ENCODE measurements at places on chromosomes 5 and 9.

- DNase-seq, result no peak
Measured at GRCh38 chr9:123687246-123687751, 242.6 kb downstream of the DENND1A start.

GRCh38 chr5:77249475-77249874 lies 39.0 kb downstream of the PDE8B start:
- DNase-seq, result no peak

- no peak for DNase-seq
Measured at GRCh38 chr5:135660826-135661575, 82.2 kb upstream of the CXCL14 start.

DNA sequence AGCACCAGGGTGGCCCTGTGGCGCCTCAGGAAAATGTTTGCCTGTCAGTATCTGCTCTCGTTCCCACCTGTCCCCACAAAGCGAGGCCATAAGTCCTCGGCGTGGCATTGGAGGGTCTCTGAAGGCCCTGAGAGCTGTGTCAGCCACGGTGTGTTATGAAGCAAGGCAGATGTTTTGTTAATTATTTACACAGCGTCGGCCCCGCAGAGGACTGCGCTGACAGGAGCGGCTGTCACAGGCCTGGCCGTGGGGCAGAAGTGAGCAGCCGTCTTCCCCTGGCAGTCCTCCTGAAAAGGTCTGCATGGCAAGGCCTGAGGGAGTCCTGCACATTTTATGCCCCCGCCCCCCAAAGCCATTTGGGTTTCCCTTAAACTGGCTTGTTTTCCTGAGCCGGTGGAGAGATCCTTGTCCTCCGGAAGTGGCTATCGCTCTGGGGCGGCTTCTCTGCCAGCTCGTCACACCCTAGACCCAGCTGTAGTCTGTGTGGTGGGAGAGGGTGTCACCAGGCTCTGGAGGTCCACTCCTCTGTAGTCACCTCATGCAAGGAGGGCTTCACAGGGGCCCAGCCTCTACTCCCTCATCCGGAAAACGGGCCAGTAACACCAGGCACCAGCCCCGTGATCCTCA lies 6.2 kb downstream of the NEK6 start:
- no peak for DNase-seq

DNA sequence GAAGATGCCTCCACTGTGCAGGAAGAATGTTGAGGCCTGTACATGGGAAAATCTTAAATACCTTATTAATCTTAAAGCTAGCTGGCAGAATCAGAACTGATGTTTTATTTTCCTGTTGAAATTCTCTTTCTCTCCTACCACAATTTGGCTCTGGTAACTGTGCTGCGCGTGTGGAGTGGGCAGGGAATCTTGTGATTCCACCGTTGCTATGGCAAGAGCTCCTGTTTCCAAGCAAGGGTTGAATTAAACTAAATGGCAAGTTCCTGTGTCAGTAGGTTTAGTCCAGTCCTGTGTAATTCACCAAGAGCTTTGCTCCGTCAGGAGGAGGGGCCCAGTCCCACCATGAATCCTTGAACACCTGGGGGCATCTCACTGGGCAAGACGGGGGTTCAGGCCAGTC lies 36.4 kb downstream of the NXNL2 start:
- no peak for DNase-seq

- no peak for DNase-seq
Measured at GRCh38 chr5:174409070-174409469, 315.3 kb upstream of the MSX2 start.

DNA sequence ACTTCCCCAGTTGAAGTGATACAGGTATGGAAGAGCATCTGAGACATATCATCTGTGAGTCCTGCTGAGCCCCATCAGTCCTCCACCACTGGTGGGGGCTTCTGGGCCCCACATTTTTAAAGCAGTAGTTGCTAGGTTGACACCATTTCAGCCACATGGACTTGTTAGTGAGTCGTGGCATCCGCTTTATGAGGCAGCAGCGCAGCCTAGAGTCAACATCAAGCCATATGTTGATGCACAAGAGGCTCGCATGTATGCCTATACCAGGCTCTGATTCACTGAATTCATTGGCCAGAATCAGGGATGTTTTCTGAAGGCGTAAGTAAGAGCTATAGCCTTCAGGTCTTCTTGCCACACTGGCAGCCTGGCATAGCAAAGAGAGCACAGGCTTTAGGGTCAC lies 26.8 kb downstream of the ZNF346 start:
- DNase-seq, result peak; percentile 28

GRCh38 chr5:64100203-64100602 lies 65.4 kb upstream of the RNF180 start:
- DNase-seq, result no peak

DNA sequence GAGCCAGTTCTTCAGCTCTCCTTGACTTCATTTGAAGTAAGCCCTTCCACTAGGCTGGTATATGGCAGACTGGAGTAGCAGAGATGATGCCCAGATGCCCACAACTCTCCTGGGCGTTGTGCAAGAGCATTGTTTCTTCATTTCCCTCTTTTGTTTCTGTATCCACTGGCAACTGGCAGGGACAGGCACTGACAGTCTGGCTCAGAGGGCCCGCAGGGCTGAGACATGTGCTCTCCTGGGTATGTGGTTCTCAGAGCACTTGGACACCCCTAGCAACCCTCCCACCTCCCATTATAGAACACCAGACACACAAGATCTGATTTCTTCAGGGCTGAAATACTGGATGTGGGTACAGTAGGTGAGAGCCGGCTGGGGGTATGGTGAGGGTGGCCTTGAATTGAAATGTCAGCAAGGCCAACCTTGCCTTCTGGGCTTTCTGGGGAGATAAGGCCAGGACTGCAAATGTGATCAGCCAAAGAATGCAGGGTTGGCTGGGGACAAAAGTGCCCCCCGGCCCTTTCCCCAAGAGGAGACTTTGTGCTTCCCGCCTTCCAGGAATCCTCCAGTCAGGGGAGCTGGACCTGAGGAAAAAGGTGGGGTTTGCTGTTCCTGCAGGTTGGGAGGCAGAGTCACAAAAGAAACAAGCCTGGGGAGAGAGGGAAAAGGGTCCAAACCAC lies 28.6 kb upstream of the CTNNA1 start:
- no peak for DNase-seq

GRCh38 chr9:78958892-78959291 lies 612.9 kb upstream of the TLE4 start:
- no peak for DNase-seq

DNA sequence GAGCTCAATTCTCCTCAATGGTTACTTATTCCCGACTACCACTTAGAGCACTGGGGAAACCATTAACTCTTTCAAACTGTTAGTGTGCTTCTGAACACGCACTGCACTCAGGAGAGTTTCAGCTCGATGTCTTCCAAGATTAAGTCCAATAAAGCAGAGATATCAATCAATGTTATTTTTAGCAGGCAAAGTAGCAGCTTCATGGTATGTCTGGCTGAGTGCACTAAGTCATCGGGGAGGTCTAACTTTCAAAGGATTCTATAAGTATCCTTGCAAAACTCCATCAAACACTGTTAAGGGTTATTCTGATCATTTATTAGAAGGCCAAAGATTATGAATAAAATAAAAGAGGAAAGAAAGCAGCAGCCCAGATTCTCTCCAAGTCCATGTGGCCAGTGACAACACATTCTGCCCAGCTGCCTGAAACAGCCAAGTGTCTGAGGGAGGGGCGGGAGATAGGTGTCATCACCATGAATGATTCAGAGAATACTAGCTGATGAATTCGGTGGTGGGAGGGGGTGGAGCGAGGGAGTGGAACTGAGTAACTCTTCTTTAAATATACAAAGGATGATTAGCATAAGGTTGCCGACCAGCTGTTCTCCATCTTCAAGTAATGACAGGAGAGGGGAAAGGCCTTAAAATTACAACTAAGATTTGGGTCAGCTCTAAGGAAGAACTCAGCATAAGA lies 21.3 kb downstream of the NREP start:
- DNase-seq, result peak; percentile 23

DNA sequence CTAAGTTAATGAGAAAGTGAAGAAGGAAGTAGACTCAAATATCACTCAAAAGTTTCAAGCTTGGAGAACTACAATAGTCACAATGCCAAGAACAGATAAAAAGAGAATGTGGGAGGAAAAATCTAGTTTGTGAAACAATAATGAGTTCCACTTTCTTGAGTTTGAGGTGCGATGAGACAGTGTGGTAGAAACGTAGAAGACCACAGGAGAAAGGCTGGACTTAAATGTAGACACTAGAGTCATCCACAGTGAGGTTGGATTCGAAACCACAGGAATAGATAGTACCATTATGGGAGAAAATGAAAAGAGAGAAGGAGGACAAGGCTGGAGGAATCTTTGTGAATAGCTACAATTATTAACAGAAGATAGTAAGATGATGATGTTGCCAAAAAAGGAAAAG lies 141.1 kb upstream of the LRRTM2 start:
- no peak for DNase-seq

GRCh38 chr9:899440-900184 lies 58.1 kb downstream of the DMRT1 start:
- DNase-seq, result no peak

DNA sequence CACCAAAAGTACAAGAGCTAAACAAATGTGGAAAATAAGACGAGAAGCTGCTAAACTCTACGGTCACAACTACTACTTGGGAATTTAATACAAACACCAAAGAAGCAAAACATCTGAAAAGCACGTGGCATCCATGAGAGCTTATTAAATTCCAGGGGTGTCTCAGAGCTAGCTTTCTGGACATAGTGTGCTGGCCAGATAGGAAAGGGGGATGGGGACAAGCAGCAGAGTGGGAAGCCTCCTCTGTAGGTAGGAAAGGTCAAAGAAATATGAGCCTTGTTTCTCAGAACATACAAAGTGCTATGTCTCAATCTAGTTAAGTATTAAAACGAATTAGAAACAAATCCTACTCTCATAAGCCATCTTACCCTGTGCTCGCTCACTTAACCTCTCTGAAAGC lies 51.3 kb upstream of the GOLPH3 start:
- DNase-seq, result no peak

DNA sequence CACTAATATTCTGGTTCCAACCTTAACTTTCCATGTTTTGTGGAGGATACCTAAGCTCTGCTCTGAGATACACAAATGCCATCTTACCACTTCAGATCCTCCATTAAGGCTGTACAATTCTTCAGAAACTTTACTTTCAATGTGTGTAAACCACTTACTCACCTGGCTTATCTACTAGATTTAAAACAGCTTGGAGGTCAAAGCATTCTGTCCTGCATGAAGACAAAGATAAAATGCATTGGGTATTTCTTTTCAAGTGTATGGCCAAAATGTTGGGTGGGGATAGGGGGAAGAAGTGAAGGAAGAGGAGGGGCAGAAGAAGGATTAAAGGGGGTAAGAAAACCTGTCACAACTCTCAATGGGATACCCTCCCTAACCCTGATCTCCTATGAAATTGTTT lies 939 bp downstream of the GOLGA1 start:
- DNase-seq, result peak; percentile 69

GRCh38 chr5:129171194-129171944 lies 76.8 kb downstream of the ISOC1 start:
- no peak for DNase-seq

GRCh38 chr9:72006501-72006900 lies 53.9 kb downstream of the C9orf57 start:
- no peak for DNase-seq

DNA sequence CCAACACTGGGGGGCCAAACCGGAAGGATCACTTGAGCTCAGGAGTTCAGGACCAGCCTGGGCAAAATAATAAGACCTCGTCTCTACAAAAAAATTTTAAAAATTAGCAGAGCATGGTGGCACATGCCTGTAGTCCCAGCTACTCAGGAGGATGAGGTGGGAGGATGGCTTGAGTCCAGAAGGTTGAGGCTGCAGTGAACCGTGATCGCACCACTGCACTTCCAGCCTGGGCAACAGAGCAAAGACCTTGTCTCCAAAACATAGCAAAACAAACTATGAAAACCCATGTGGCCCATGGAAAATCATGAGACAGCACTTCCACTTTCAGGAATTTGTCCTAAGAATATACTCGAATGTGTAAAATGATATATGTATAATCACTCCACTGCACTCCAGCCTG lies 6.1 kb downstream of the SETX start:
- no peak for DNase-seq

GRCh38 chr9:130668659-130669058 lies 4.3 kb downstream of the PRDM12 start:
- no peak for DNase-seq

GRCh38 chr9:121926351-121926801 lies 166.7 kb downstream of the TTLL11 start:
- no peak for DNase-seq

GRCh38 chr9:125415583-125416460 lies 154.2 kb downstream of the GAPVD1 start:
- DNase-seq, result no peak

- DNase-seq, result no peak
Measured at GRCh38 chr9:106052166-106052565, 357.8 kb downstream of the TMEM38B start.

DNA sequence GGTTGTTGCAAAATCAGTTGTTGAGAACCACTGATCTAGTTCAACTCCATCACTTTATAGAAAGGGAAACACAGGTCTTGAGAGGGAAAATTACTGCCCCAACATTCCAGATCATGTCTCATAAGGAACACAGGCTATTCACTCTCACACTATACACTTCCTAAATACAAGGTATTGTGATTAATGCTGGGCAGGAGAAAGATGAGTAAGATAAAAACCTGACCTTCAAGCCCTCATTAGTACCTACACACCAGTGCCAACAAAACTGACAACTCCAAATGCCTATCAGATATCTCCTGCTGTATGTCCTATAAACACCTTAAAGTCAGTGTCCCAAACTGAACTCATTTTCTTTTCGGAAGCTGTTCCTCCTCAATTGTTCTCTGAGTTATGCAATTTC lies 8.2 kb downstream of the GNE start:
- DNase-seq, result no peak

GRCh38 chr9:131270171-131271015 lies 5.9 kb downstream of the FAM78A start:
- peak; percentile 67 for DNase-seq

DNA sequence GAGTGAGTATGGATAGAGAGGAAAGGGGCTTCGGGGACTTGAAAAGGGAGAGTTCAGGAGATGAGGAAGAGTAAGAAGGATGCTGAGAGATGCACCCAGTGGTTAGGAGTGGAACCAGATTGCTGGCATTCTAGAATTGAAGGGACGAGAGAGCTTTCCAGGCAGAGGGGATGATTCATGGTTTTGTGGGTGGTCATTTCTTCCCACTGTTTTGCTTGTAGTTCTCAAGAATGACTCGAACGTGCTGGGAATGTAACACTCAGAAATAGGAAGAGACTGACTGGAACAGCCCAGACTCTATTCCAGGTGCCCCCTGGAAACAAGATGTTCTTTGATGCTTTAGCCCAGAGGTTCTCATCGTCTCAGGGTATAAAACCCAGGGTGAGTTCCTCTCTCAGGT lies 294.2 kb downstream of the ICE1 start:
- DNase-seq, result no peak

GRCh38 chr9:126989847-126990842 lies 75.6 kb downstream of the RALGPS1 start:
- no peak for DNase-seq

Data from erythroblast (primary cell).